ENCODE measurements at places on chromosomes 4 and X.

GRCh38 chr4:104493081-104493831 is 1.4 kb downstream of the CXXC4 start:
- DNase-seq = no peak

- no peak for DNase-seq
Measured at GRCh38 chrX:154443479-154443910, 446 bp upstream of the FAM50A start.

GRCh38 chr4:18440527-18441202 is 419.1 kb upstream of the LCORL start:
- no peak for DNase-seq

- no peak for DNase-seq
Measured at GRCh38 chr4:186725469-186726425, 2.1 kb upstream of the FAT1 start.

DNA sequence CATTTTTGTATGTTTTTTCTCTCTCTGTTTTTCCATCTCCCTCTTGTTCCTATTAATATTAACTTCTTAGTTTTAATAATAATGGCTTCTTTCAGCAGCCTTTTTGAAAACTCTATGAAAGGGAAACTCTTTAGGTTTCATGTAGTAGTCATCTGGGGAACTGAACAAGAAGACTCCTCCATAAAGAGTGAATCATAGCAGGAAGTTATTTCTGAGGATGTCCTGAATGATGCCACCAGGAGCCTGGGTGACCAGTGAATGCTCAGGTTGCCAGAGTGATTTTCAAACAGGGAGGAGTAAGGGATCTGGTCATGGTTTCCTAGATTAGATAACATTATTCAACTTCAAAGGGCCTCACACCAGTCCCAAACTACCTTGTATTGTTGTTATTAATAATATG is 212.8 kb upstream of the PDE5A start:
- peak; percentile 9 for DNase-seq

- DNase-seq = no peak
Measured at GRCh38 chr4:53168228-53168627, 197.6 kb downstream of the SCFD2 start.

- no peak for DNase-seq
Measured at GRCh38 chr4:79676705-79677104, 268.7 kb upstream of the GK2 start.

- no peak for DNase-seq
Measured at GRCh38 chr4:20532116-20532790, 168.0 kb upstream of the PACRGL start.

DNA sequence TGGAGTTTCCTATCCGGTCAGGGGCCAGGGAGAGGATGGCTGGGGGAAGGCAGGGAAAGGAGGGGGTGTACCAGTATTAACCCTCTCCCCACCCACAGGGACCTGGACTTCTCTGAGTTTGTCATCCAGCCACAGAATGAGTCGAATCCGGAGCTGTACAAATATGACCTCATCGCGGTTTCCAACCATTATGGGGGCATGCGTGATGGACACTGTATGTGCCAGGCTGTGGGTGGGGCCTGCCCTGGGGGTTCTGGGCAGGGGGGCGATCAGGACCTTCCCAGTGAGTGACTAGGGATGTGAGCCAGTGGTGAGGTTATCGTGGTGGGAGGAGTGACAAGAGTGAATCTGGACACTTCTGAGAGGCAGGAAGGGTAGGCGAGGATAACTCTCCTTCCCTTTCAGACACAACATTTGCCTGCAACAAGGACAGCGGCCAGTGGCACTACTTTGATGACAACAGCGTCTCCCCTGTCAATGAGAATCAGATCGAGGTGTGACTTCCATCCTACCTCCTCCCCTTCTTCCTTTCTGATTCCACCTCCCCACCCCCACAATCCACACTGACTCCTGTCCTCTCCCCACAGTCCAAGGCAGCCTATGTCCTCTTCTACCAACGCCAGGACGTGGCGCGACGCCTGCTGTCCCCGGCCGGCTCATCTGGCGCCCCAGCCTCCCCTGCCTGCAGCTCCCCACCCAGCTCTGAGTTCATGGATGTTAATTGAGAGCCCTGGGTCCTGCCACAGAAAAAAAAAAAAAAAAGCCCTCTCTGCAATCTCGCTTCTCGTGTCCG is 14.6 kb downstream of the USP11 start:
- no peak for DNase-seq

- no peak for DNase-seq
Measured at GRCh38 chrX:8906299-8906938, 105.2 kb upstream of the FAM9A start.

DNA sequence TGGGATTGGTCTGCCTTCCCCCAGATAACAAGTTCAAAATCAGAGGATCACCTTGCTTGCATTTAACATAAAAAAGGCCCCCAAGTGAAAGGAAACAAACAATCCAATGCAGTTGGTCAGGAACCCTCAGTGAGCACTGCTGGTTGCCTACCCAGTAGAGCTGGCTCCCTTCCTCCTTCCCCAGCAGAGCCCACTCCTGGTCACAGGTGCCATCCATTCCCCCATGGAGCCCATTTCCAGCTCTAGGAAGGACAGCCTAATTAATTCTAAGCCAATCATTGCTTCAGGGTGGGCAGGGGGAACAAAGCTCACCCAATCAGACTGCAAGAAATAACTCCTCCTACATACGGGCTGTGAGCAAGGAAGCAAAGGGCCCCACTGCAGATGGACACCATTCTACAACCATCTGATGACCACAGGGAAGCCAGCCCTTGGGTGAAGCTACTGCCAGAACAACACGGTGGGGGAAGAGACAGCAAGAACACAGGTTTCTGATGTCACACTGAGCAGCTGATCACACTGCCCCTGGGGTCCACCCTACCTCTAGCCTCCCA is 86.5 kb downstream of the SH3KBP1 start:
- no peak for DNase-seq

- DNase-seq = peak; percentile 15
Measured at GRCh38 chr4:8910100-8910821, 38.6 kb upstream of the HMX1 start.

GRCh38 chrX:46447384-46447783 is 97.8 kb downstream of the ZNF674 start:
- no peak for DNase-seq

GRCh38 chrX:39898147-39898546 is 199.6 kb downstream of the BCOR start:
- DNase-seq = no peak

- DNase-seq = no peak
Measured at GRCh38 chrX:19204636-19205035, 82.4 kb upstream of the ADGRG2 start.

GRCh38 chrX:103453655-103454054 is 65.6 kb downstream of the RAB40A start:
- no peak for DNase-seq

DNA sequence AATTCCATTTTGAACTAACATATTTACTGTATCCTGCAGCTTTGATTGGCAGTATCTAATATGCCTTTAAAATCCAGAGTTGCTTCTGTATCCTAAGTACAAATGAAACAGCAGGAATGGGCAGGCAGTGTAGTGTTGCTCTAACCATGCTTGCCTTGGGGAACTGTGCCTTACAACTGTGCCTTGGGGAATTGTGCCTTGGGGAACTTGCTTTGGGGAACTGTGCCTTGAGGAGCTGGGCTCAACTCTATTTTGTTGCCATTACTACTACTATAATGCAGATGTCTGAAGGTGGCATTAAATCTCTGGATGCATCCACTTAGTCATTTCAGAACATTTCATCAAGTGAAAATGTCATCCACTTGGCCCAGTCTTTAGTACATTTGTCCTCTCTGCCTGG is 6.9 kb downstream of the CXCL3 start:
- no peak for DNase-seq

DNA sequence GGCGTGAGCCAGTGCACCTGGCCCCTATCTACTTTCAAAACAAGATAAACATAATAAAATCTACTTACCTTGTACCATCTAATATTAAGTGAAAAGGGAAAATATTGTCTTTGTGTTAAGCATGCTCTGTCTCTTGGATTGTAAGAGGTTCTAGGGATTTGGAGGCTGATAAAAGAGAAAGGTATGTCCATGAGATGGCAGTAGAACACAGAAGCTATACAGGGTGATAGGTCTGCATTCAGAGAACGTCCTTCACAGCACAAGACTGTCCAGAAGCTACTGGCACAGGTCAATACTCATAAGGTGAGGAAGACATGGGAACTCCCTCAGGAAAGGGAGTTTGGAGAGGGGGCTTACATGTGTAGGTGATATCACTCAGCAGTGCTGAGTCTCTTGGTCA is 135.5 kb downstream of the TMEM47 start:
- DNase-seq = no peak

Data from GM13976 (cell line).